Upper lobe of right lung (tissue), 1 donor: ENCODE measurements at places on chromosomes 3 and 15. TPM values are rescaled to one million over a fixed set of nuclear protein-coding genes. Genes with fewer than 3 reads are reported as not detected.

DNA sequence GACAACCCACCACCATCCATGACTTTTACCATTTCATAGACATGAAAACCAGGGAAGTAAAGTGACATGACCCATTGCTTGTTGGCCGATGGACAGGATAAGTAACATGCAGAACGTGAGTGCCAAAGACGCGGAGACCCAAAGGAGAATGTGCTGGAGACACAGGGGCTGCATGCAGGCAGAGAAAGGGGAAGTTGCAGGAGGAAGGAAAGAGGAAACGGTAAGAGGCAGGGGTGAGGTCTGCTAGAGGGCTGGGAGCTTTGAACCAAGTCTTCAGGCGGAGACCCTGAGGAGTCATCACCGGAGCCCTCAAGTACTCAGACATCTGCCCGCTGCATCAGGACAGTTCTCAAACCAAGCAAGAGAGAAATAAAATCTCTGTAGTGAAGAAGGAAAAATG, 34.9 kb downstream of the MAGEF1 start:
- DNase-seq = no peak

DNA sequence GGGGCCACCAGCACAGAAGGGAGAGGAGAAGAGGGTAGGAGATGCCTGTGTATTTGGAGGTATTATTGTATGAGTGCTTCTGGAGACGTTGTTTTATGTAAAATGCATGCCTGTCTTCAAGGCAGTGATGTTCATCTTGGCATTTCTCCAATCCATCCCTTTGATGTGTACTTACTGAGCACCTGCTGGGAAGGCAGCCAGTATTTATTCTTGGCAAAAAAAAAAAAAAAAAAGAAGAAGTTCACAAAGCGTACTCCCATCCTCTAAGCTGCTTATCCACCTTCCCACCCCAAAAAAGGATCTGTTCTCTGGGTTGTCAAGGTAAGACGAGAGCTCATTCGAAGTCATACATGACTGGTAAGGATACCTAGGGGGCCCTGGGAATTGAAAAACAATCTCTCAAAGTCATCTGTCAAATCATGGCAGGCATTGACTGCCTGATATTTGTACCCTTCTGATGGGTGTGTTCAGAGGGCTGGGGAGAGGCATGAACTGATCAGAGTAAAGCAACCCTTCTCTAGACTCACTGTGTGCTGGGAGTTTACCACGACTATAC, 30.0 kb upstream of the SLC6A1 start:
- DNase-seq = no peak

DNA sequence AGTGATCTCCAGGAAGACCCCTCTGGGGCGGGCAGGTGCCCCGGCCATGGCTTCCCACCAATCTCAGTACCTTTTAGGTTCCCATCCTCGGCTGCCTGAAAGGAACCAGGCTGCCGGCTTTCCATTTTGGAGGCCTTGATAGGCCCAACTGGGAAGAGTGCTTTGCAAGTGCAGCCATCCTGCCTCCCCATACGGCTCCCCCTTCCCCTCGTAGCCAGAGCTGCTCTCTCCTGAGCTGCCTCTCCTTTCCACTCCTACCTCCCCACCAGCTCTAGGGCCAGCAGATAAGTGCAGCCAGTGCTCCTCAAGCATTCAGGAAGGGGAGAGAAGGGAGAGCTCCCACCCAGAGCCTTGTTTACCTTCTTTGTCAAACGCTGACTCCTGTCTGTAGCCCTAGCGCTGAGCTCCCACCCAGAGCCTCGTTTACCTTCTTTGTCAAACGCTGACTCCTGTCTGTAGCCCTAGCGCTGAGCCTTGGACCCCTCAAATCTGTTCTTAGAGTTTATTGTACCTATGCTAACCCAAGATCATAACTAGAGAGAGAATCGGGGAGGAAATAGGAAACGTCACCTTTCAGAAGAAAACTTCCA, 133.0 kb downstream of the LRRK1 start:
- DNase-seq = no peak

DNA sequence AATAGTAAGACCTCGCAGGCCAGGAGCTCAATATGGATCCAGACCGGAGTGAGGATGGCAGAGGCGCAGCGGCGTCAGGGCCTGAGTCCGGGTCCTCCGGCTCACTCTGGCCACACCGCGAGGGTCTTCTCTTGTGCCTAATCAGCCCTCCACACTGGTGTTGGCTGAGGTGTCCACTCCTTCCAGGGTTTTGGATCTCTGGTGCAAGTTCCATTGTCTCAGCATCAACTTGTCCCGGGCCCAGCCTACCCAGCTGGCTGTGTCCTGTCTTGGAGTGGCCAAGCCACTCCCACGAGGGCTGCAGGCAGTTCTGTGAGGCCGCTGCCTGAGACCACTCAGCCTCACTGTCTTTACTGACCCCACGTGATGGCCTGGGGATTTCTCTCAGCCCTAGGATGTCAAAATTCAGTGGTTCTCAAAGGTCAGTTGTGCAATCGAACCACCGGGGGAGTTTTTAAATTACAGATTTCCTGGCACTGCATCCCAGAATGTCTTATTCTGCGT, 12.6 kb upstream of the GOLGA6L7 start:
- DNase-seq = no peak

DNA sequence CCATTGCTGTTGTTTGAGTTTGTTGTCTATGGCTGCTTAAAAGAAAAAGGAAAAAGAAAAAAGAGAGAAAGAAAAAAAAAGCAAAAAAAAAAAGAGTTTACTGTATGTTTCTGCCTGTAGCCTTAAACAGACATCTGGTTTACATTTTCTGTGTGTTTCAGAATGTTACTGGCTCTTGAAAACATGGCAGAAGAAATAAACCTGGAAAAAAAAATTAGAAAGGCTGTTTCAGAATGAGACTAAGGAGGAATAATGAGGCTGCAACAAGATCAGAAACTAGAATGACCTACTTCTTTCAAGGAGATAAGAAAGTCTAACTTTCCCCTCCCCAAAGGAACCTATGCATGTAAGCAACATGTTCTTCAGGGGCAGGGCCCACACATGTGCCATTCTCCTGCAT, 292.1 kb downstream of the DIPK2A start:
- DNase-seq = no peak

DNA sequence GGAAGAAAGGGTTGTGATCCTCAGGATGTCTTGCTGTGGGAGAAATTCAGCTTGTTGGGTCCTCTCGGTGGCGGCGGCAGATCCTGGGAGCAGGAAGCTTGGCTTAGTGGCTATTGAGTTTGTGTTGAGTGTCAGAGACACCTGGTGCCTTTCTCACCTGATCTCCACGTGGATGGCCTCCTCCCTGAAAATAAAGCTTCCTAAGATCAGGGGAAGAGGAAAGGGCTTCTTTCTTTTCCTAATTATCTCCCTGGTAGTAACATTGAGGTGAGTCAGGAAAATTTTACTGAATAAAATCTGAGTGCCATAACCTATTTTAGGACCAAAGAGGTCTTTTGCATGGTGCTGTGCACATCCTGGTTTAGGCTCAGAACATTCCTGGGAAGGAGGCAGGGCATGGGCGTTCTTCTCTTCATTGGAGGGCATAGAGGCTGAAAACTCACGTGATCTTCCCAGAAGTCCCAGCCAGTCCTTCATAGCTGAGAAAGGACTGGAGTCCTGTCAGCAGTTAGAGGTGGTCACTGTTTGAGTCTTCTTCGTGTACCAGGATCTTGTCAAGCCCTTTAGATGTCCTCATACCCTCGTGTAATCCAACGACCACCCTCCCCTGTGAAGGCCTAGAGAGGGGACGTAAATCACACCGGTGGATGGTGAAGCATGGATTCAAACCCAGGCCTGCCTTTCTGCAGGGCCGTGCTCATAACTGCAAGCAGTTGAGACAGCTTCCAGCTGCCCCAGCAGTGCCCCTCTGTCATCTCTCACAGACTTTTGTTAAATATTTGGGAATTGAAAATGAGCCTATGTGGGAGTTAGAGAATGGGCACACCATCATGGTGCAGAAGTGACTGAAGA, 1.1 kb downstream of the CMTM8 start:
- no peak for DNase-seq

GRCh38 chr15:51024735-51025453, 69.8 kb downstream of the TNFAIP8L3 start:
- DNase-seq = no peak

DNA sequence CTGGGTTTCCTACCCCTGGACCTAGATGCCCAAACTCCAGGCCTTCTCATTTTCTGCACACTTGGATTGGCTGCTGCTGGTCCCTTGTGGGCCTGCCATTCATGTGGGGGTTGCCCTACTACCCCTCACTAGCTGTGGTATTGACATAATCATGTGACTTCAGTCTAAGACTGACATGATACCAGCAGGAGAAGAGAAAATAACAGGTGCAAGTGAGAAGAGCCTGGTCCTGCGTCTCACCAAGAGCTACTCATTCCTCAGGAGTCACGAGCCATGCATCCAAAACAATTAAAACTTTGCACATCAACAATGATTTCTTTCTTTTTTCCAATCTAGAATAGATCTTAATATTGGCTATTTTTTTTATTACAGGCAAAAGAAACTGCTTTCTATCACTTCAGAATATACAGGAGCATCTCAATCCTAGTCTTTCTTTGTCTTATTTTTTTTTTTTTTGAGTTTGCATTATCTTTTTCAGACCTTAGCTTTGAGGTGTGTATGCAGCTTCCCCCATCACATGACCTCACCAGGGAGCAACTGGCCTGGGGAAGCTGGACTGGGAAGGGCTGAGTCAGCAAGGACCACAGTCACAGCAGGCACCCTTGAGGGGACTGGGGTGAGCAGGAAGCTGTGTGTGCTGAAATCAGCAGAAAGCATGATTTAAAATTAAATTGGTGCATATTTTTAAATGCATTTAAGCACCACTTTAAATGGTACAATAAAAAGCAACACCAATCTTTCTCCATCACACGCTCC, 27.6 kb downstream of the SLC9A9 start:
- no peak for DNase-seq

- DNase-seq = peak; percentile 96
Observed at GRCh38 chr3:69385723-69386555, at the start of gene FRMD4B. FRMD4B (minus strand) TSS chr3:69386088; CDS start chr3:69385989, 99 bp downstream.

GRCh38 chr15:50257332-50257731, 8.2 kb downstream of the HDC start:
- no peak for DNase-seq

DNA sequence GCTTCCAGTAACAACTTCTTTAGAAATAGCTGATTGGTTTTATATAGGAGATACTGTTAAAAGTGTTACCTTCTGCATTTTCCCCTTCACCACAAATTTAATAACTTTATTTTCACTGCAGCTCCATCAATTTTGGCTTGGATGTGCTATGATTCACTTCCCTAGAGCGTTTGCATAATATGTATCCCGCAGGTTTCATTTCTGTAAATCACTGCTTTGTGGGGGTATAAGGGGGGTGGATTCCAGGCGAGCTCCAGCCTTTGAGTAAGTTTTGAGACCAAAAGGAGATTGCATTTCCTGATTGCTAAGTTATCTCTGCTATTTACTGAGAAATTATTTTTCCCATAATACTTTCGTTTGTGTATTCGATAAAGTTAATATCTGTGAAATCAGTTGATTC, 232.6 kb downstream of the TBL1XR1 start:
- DNase-seq = no peak

- no peak for DNase-seq
Observed at GRCh38 chr3:182906036-182906435, 74.3 kb downstream of the DCUN1D1 start.

- peak; percentile 55 for DNase-seq
Observed at GRCh38 chr3:127677541-127678314, 5.0 kb downstream of the ABTB1 start.

GRCh38 chr3:141129541-141130011, 78.4 kb downstream of the SPSB4 start:
- no peak for DNase-seq

GRCh38 chr3:134068429-134068828, 38.7 kb upstream of the SLCO2A1 start:
- DNase-seq = no peak

GRCh38 chr15:99324082-99324620, 72.9 kb downstream of the LRRC28 start:
- DNase-seq = no peak

Gene MUC13
- total RNA-seq = not detected

Gene WNT5A
- 24.5 TPM for total RNA-seq

Gene GOLGA8N
- 14.1 TPM for total RNA-seq
